ENCODE measurements at places on chromosomes 7 and 10.

- DNase-seq: no peak
Observed at GRCh38 chr10:23777153-23777552, 338.3 kb downstream of the OTUD1 start.

DNA sequence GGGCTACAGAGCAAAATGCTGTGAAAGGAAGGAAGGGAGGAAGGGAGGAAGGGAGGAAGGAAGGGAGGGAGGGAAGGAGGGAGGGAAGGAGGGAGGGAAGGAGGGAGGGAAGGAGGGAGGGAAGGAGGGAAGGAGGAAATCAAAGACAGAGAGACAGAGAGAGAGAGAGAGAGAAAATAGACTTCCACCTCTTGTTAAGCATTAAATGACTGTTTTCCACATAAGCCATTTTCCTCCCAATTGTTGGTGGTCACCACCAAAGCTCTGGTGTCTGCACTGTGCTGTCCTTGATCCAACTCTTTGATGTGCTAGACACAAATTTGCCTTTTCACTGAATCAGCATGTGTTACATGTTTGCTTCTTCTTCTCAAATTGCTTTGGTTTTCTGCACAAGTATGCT is 90.7 kb upstream of the INHBA start:
- no peak for DNase-seq

GRCh38 chr10:114920459-114920858 is 17.5 kb upstream of the TRUB1 start:
- no peak for DNase-seq

GRCh38 chr7:138654616-138655015 is 46.5 kb downstream of the SVOPL start:
- DNase-seq: no peak

GRCh38 chr7:95511716-95512260 is 26.0 kb downstream of the ASB4 start:
- DNase-seq: peak; percentile 80

DNA sequence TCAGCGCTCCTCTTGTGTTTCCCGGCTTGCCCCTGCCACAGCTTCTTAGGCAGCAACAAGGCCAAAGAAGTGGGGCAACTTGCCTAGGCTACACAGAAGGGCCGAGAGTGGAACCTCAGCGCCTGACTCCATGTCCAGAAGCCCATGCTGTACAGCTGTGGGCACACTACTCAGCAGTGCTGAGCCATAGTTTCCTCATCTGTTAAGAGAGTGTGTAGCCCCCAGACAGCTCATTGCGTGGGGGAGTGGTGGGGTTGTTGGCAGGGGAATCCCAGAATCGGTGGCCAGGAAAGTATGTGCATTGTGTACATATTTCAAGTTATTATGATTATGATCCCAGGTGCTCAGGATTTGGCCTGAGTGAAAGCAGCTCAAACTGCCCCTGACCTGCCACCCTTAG is 96.2 kb downstream of the CDH23 start:
- no peak for DNase-seq

DNA sequence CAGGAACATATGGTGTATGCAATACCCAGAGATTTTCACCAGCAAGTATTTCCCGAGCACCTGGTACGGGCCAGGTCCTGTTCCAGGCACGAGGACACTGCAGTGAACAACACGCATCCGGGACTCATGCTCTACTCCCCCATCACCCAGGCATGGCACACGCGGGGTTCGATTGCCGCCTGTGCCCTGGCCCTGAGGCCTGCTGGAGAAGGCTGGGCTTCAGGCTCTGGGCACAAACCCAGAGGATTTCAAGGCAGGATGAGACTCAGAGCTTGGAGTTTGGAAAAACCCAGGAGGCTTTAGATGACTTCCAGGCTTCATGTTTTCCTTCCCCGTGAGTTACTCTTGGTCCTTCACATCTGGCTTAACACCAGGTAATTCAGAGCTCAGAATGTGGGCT is 143.5 kb downstream of the NEURL1 start:
- DNase-seq: no peak

DNA sequence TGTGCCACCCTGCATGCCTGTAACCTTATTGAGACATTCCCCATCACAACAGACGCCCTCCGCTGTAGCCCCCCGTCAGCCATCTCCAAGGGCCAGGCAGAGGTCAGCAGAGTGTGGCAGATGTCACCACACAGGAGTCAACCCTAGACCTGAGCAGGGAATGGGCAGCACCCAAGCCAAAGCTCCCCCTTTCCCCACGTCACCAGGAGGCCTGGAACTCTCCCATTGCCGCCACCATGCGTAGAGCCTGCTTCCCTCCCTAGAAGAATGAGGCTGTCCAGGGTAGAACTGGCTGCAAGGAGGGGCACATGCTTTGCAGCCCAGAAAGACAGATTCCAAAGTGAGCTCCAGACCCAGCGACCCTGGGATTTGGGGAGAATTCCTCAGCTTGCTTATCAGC is 342.9 kb downstream of the TNS3 start:
- no peak for DNase-seq

GRCh38 chr10:87053111-87053510 is 33.0 kb downstream of the FAM25A start:
- peak; percentile 62 for DNase-seq

DNA sequence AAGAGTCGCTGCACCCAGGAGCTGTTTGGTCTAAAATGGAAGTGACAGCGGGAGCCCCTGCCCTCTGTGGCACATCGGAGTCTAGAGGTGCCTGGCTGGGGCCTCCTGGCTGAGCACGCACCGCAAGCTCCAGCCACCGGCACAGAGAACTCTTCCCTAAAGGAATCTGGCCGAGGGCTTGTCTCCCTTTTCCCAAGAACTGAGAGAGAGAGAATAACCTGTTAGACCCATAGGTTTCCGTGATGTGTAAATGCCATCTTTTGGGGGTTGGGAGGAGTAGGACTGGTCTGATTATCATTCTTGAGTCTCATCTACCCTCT is 47.3 kb downstream of the PROSER2 start:
- DNase-seq: no peak

GRCh38 chr7:2698581-2699288 is 10.7 kb downstream of the AMZ1 start:
- DNase-seq: no peak
